Ovary (tissue), 10 donors: ENCODE measurements at places on chromosomes 12 and 14. TPM values are rescaled to one million over a fixed set of nuclear protein-coding genes. Genes with fewer than 3 reads are reported as not detected.
A peak's percentile ranks its signal among the peaks of the same experiment; 100 is the strongest.

Gene DEPDC4
- polyA plus RNA-seq, result 0.92 TPM

- no peaks in the 10 kb centered on the region for H3K36me3 ChIP-seq
- peaks cover 19% of the 10 kb centered on the region for H3K4me1 ChIP-seq
- peak overlapping the region; percentile 5 for H3K4me3 ChIP-seq
- H3K27ac ChIP-seq, result peak overlapping the region; percentile 69
- peak; percentile 90 for DNase-seq
Measured at GRCh38 chr14:23154964-23155587, 28.4 kb downstream of the SLC7A8 start.

DNA sequence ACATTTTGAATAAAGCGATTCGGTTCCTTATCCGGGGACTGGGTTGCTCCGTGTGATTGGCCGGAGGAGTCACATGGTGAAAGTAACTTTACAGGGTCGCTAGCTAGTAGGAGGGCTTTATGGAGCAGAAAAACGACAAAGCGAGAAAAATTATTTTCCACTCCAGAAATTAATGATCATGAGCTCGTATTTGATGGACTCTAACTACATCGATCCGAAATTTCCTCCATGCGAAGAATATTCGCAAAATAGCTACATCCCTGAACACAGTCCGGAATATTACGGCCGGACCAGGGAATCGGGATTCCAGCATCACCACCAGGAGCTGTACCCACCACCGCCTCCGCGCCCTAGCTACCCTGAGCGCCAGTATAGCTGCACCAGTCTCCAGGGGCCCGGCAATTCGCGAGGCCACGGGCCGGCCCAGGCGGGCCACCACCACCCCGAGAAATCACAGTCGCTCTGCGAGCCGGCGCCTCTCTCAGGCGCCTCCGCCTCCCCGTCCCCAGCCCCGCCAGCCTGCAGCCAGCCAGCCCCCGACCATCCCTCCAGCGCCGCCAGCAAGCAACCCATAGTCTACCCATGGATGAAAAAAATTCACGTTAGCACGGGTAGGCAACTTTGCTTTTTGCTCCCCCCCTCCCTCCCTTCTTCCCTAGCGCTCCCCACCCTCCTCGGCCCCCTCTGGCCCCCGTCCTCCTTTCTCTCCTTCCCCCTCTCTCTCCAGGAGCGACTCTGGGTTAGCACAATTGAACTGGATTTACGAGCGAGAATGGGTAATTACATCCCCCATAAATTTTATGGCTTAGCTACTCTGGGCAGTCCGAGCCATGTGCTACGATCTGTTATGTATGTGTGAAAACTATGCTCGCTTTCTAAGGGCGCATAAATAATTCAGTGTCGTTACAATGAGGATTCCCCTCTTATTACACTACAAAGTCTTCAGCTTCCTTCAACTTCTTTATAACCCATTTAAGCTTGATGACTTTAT, at the start of gene HOXC4:
Gene HOXC4, plus strand, starts transcription at position 85 of the 991 bp plus-strand sequence. Its CDS starts 88 bp downstream, at position 173.
- no peaks in the 10 kb centered on the region for H3K36me3 ChIP-seq
- H3K4me3 ChIP-seq, result peak within 1 kb of the TSS; percentile 34
- no peaks in the 10 kb centered on the region for H3K27me3 ChIP-seq
- DNase-seq, result peak; percentile 61
- H3K27ac ChIP-seq, result peak within 1 kb of the TSS; percentile 32
- peaks cover 7% of the 10 kb centered on the region for H3K4me1 ChIP-seq

Gene INHBE
- polyA plus RNA-seq, result not detected

GRCh38 chr12:106040521-106040920, 98.2 kb downstream of the NUAK1 start:
- no peaks in the 10 kb centered on the region for H3K27me3 ChIP-seq
- H3K27ac ChIP-seq, result no peak overlapping the region
- no peak overlapping the region for H3K4me3 ChIP-seq
- H3K36me3 ChIP-seq, result no peaks in the 10 kb centered on the region
- H3K4me1 ChIP-seq, result no peaks in the 10 kb centered on the region
- DNase-seq, result no peak

- peak; percentile 46 for DNase-seq
- H3K27me3 ChIP-seq, result no peaks in the 10 kb centered on the region
- H3K36me3 ChIP-seq, result no peaks in the 10 kb centered on the region
- no peak within 1 kb of the TSS for H3K27ac ChIP-seq
- H3K4me1 ChIP-seq, result peaks cover 8% of the 10 kb centered on the region
Measured at GRCh38 chr12:55842681-55843429, at the start of gene MMP19. Gene MMP19 (minus strand): TSS chr12:55842936. CDS start chr12:55842830, 106 bp downstream.

GRCh38 chr14:63727231-63727735, 582 bp downstream of the SGPP1 start:
- H3K36me3 ChIP-seq, result no peaks in the 10 kb centered on the region
- no peaks in the 10 kb centered on the region for H3K27me3 ChIP-seq
- DNase-seq, result peak; percentile 67
- no peaks in the 10 kb centered on the region for H3K4me1 ChIP-seq

DNA sequence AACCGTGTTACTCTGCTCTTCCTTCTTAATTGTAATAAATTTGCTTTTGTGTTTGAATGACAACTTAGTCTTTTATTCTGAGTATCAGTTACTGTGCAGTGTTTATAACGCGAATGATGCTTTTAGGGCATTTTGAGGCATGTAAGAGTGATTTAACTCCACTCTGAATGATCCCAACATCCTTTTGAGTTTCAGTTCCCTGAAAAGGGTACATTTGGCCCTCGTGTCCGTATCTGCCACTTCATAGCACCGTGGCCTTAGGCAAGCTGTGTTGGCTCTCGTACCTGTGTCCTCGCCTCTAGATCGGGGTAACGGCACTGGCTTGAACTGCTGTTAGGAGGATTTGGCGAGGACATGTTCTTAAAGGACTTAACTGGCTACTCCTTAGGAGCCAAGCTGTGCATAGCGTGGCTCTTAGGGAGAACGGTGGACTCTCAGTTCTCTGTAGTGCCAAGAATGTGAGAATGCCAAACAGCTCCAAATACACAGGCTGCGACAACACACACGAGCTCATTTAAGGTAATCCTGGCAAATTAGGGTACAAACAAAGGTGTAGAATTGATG, 92.0 kb downstream of the PPP2R5C start:
- H3K27ac ChIP-seq, result no peak overlapping the region
- no peak overlapping the region for H3K4me3 ChIP-seq
- H3K36me3 ChIP-seq, result no peaks in the 10 kb centered on the region
- DNase-seq, result no peak

DNA sequence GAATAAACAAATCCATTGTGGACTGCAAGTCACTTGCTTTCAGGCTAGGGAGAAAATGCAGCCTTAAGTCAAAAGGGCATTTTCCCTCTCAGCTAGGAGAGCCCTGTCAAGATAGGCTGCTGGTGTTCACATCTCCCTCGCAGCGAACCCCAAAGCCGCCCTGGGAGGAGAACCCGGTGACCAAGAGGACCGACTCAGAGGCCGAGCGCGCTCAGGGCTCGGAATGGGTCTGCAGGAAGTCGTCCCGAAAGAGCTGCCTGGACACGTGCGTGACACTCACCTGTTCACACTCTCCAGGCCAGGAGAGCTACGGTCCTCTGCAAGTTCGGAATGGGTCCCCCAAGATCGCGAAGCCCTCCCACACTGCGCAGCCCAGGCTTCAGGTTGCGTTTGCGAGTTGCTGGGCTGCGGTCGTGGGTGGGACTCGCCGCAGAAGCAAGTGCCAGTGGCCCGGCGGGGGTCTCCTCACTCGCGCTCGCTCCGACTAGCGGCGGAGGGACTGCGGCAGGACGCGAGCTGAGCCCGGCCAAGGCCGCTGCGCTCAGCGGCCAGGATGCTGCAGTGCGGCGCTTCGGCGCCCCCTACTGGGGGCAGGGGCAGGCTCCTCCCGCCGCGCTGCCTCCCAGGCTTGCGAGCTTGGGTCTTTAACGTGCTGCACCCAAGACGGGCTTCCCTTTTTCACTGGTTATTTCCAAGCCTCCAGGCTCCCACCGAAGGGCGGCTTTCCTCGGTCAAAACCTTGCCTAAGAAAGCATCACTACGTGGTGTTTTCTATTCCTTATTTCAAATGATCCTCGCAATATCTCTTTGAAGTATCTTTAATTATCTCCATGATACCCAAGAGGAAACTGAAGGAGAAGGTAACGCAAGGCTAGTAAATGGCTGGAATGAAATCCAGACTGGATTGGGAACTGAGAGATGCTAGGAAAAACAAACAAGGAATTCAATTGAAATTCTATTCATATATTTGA, at the start of gene RERG:
Gene RERG, minus strand, starts transcription at position 503 of the 971 bp plus-strand sequence. CDS start 3,928 bp downstream, outside the sequence.
- peak; percentile 93 for DNase-seq
- H3K27me3 ChIP-seq, result no peaks in the 10 kb centered on the region
- H3K4me3 ChIP-seq, result peak within 1 kb of the TSS; percentile 62
- H3K36me3 ChIP-seq, result no peaks in the 10 kb centered on the region
- H3K27ac ChIP-seq, result peak within 1 kb of the TSS; percentile 45

DNA sequence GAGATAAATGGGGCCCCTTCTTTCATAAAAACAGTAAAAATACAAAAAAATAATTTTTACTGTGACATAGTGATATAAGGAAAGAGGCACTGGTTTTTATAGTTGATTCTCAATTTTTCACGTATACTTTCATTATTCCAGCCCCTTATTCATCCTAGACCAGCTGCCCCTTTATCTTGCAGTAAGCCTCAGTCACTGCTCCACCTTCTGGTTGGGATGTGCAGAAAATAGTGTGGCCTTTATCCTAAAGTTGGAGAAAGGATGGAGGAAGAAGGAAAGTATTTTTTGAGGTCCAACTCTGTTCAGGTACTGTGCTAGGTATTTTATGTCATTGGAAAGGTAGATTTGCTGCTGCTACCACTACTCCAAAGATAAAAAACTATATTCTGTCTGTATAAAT, 172.7 kb downstream of the ANO6 start:
- H3K27me3 ChIP-seq, result no peaks in the 10 kb centered on the region
- DNase-seq, result no peak
- no peak overlapping the region for H3K27ac ChIP-seq
- no peaks in the 10 kb centered on the region for H3K36me3 ChIP-seq
- H3K4me1 ChIP-seq, result no peaks in the 10 kb centered on the region

DNA sequence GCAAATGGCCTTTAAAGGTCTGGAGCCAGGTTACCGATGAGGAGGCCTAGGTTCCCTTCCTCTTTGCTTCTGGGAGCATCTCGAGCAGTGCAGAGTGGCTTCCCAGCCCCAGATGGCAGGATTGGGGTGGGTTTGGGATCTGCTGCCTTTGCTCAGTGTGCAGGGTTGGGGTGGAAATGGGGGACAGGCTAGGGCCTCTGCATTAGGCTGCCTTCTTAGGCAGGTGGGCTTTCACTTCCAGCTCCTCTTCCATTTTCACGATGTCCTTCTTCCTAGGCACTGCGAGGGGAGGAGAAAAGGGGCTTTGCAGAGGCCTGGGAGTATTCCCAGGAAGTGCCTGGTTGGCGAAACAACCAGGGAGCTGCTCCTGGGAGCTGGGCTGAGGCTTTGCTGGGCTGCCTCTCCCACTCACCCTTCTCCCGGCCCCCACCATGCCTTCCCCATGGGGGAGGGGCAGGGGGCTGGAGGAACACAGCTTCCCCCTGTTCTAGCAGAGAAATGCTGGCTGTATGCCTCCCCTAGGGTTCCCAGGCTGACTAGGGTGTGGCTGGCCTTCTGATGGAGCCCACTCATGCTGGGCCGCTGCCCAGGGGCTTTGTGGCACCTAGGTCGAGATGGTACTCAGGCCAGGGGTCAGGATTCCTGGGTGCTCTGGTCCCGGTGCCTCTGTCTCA, 2.4 kb downstream of the NR4A1 start:
- DNase-seq, result peak; percentile 74
- H3K27me3 ChIP-seq, result no peaks in the 10 kb centered on the region
- peak overlapping the region; percentile 90 for H3K27ac ChIP-seq
- peaks cover 10% of the 10 kb centered on the region for H3K4me1 ChIP-seq
- no peaks in the 10 kb centered on the region for H3K36me3 ChIP-seq
- H3K4me3 ChIP-seq, result peak overlapping the region; percentile 73

DNA sequence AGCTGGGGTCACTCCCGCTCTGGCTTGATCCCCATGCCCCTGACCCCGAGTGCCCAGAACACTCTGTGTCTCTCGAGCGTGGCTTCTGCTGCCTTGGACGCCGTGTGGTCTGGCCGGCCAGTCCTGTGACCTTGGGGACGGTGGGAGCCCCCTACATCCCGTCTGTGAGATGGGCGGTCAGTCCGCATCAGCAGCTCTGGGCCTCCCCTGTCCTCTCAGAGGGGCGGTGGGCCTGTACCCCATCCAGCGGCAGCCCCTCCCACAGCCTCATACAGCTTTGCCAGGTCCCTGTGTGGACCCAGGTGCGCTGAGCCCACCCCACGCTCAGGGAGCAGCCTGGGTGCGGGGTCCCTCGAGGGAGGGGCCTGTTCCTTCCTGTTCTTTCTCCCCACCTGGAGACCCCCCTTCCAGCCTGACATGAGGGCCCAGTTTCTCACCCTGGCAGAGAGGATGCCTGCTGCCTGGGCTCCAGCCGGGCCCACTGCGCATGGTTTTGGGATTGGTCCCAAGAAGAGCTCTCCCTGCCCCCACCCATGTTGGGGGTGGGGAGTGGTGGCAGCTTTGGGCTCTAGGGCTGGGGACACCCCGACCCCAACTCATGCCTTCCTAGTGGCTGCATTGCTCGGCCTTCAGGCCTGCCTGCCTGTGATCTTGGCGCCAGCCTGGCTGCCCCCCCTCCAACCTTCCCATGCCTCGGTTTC, 1.5 kb downstream of the MTA1 start:
- H3K4me1 ChIP-seq, result peaks cover 19% of the 10 kb centered on the region
- DNase-seq, result no peak
- H3K27me3 ChIP-seq, result no peaks in the 10 kb centered on the region
- no peaks in the 10 kb centered on the region for H3K36me3 ChIP-seq
- peak overlapping the region; percentile 48 for H3K27ac ChIP-seq
- H3K4me3 ChIP-seq, result peak overlapping the region; percentile 56

Gene CCER1
- not detected for polyA plus RNA-seq

Gene KTN1
- 84.4 TPM for polyA plus RNA-seq

Gene KRT7
- polyA plus RNA-seq, result 2.1 TPM

- no peaks in the 10 kb centered on the region for H3K27me3 ChIP-seq
- H3K4me3 ChIP-seq, result peak overlapping the region; percentile 89
- no peaks in the 10 kb centered on the region for H3K36me3 ChIP-seq
- DNase-seq, result peak; percentile 20
Measured at GRCh38 chr12:122265886-122266229, 436 bp downstream of the VPS33A start.
